ENCODE measurements at places on chromosomes 2 and 18.

- no peak for DNase-seq
Observed at GRCh38 chr18:13313006-13313686, 94.6 kb downstream of the LDLRAD4 start.

- DNase-seq: no peak
Observed at GRCh38 chr2:66574701-66575624, 140.0 kb downstream of the MEIS1 start.

GRCh38 chr18:36532394-36532793 is 234.9 kb downstream of the FHOD3 start:
- no peak for DNase-seq

DNA sequence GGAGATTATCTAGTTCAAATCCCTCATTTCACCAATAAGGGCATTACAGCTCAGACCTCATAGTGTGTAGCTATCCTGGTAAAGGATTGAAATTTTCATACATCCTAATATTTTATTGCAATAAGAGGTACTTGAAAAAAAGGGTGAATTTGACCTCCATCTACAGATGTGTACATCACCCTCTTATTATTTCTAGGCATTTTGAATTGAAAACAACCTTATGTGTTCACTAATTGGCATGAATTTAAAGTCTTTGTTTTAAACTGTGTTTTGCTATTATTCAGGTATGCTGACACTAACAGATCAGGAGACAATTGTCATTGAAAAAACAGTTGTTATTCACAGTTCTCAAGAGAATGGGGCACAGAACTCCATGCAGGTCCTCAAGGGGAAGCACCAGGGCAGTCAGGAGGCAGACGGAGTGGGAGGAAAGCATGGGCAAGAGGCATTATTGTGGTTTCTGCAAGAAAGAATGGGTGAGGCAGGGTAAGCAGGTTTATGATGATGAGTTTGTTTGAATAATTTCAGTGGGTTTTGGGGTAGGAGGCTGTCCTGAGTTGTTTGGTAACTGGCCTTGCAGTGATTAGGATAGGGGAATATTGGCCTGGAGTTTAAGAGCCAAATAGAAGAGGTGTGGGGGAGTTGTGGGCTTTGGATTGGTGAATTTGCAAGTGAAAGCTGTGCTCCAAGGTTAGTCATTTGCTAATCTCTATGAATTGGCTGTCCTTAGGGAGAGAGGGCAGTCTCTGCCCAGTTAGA is 194.6 kb downstream of the GPD2 start:
- DNase-seq: no peak

- DNase-seq: no peak
Observed at GRCh38 chr18:22921772-22922171, 11.4 kb upstream of the RBBP8 start.

DNA sequence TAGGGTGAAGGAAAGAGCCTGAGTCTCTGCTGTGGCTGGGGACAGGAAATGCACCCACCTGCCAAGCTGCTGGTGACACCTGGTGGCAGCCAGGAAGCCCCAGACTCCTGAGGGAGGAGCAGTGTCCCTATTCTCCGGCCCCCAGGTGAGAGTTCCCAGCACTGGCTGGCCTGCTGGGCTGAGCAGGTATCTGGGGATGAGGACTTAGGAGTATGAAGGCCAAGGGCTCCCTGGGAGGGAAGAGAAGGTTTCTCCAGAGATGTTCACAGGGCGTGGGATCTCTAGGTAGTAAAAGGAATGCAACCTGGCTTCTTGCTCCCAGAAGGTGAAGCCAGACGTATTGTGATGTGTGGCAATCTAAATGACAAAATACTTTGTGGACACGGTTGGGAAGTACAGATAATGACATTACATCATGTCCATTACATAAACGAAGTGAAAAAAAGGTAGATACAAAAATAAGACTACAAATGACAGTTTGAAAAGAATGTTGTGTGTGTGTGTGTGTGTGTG is 75.8 kb upstream of the SLC1A4 start:
- peak; percentile 14 for DNase-seq

GRCh38 chr2:54952425-54952824 is 97.8 kb downstream of the RTN4 start:
- DNase-seq: no peak

DNA sequence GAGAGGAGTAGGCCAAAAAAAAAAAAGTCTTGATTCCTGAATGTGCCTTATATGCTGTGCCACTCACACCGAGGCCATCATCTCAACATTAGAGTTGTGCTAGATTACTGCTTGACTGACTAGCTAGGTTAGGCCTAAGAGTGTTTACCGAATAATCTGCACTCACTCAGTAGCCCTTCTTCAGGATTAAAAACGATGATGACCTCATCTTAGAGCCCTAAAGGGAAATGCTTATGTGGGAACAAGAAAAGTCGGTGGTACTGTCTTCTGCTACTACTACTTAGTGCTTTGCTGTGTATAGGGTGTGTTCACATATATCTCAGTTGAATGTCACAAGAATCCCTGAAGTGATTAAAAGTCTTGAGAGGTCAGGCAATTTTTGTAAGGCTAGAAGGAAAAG is 54.3 kb downstream of the THOC1 start:
- DNase-seq: no peak

- no peak for DNase-seq
Observed at GRCh38 chr2:167200019-167200418, 311.7 kb downstream of the XIRP2 start.

DNA sequence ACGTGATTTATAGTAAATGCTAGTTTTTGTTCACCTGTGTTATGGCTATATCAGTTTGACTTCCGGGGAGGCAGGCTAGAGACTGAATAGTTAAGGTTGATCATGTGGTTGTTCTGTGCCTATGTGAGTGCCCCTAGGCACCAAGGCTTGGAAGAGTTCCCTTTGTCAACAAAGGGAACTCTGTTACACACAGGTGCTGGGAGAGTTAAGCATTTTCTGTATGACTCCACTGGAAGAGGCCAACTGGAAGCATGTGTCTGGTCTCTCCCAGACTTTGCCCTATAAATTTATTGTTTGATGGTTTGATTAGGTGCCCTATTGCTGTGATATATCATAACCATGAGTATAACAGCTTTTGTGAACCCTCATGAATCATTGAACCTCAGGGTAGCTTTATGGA is 63.8 kb downstream of the ARL6IP6 start:
- no peak for DNase-seq

GRCh38 chr2:133475610-133476009 is 92.7 kb downstream of the NCKAP5 start:
- no peak for DNase-seq

DNA sequence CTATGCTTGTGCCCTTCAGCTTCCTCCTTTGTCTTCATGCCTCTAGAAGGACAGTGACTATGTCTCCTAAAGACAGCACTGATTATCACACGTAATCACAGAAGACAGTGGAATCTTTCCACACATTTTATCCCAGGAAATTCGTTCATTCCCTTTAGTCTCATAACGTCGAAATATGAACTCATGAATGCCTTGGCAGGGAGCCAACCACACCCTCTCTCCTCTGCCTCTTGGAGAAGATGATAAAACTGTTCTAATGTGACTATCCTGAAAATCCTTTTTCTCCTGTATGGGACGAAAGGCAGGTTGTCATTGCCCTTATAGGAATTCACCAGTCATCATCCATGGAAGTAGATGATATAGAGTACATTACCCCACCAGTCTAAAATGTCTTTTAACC is 726.6 kb upstream of the FANCL start:
- DNase-seq: no peak

GRCh38 chr2:178553047-178553446 is 72.8 kb downstream of the PLEKHA3 start:
- DNase-seq: no peak

- no peak for DNase-seq
Observed at GRCh38 chr2:232388324-232388891, 9.9 kb downstream of the ALPP start.

GRCh38 chr2:208266553-208266893 is 468 bp downstream of the PIKFYVE start:
- DNase-seq: no peak

DNA sequence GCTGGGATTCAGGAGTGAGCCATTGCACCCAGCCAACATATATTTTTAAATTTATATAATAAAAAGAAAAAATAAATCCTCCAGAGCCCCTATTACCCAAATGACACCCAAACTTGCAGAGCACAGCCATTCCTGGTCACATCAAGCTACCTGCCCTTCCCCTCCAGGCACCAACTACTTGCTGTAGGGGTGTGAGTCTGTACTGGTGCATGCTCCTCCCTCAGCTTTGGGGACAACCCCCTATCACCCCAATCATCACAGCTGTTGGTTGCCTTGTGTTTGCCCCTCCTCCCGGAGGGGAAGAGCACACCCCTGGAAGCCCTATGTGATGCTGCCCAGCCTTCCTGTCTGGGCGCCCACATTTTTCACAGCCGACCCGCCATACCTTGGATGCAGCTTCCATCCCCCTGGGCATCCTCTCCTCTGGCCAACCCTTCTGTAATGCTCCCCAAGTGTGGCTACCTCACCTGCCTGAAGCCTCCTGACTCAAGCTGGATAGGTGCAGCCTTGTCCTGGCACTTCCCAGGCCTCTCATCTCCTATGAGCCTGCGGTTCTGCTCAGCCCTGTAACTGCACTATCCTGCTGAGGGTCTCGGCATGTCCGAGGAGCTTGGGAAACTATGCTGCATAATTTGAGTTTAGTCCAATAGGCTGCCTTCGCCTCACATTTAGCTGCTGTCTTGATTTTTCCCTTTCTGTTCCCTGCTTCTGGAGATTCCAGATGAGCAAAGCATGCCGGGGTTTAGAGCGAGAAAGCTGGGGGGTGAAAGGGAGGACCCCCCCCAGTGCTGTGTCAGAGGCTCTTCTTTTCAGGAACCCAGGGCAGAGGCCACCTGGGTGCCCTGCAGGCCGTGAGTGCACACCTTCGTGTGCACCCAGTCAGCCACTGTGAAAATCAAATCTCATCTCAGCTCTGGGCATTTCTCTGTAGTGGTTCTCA is 27.2 kb downstream of the CHST10 start:
- DNase-seq: no peak

DNA sequence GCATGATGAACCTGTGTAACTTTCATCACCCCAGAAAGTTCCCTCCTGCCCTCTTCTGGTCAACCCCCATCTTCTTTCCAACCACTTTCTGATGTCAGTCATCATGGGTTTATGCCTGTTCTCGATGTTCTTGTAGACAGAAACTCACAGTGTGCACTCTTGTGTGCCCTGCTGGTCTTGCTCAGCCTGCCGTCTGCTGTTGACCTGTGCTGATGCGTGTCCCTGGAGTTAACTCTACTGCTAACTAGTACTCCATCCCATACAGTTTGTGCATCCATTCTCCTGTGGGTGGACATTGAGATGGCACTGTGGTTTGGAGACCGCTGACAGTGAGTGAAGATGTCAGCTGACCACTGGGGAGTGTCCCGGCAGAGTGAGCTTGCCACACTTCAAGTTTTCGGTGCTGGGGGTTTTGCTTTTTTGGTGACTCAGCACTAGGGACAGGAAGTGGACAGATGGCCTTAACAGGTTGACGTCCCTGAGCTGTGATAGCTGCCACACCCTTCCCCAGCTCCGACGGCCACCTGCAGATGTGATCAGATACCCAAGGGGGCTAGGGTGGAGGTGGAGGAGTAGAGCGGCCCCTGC is 14.8 kb downstream of the KLHL29 start:
- no peak for DNase-seq

- no peak for DNase-seq
Observed at GRCh38 chr2:145407-145806, 99.1 kb upstream of the FAM110C start.

All from T-helper 1 cell (primary cell).